ENCODE measurements at places on chromosomes 12 and 14.

GRCh38 chr14:76921088-76921399 lies 94.8 kb downstream of the LRRC74A start:
- no peak for DNase-seq

GRCh38 chr12:43277651-43278540 lies 274.1 kb downstream of the ADAMTS20 start:
- DNase-seq = no peak

GRCh38 chr12:20492251-20492760 lies 124.0 kb downstream of the PDE3A start:
- DNase-seq = peak; percentile 25

GRCh38 chr14:66008631-66009030 lies 477.5 kb upstream of the CCDC196 start:
- no peak for DNase-seq

GRCh38 chr12:9032202-9032964 lies 43.0 kb downstream of the KLRG1 start:
- no peak for DNase-seq

DNA sequence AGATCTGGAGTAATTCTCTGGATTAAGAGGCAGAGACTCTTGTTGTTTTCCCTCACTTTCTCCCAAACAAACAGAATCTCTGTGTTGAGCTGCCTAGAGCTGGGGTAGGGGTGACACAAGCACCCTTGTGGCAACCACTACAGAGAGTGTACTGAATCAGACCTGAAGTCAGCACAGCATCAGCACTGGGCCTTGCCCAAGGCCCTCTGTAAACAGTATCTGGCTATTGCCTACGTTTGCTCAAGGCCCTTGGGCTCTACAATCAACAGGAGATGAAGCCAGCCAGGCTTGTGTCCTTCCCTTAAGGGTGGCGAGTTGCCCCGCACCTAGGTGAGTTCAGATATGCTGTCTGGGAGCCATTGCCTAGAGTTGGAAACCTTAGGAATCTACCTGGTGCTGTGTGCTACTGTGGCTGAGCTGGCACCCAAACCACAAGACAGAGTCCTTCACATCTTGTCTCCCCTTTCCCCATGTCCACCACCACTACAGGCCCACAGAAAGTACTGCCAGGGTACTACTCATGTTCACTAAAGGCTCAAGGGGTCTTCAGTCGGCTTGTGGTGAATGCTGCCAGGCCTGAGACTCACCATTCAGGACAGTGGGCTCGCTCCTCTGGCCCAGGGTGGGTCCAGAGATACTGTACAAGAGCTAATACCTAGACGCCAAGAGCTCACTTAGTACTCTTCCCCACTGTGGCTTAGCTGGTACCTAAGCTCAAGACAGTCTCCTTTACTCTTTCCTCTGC lies 206.8 kb downstream of the SYNE2 start:
- DNase-seq = no peak
